ENCODE measurements at places on chromosomes 16 and 17. TPM values are rescaled to one million over a fixed set of nuclear protein-coding genes. Genes with fewer than 3 reads are reported as not detected.

GRCh38 chr17:62871291-62871690, 63.2 kb upstream of the MARCHF10 start:
- no peak for DNase-seq

DNA sequence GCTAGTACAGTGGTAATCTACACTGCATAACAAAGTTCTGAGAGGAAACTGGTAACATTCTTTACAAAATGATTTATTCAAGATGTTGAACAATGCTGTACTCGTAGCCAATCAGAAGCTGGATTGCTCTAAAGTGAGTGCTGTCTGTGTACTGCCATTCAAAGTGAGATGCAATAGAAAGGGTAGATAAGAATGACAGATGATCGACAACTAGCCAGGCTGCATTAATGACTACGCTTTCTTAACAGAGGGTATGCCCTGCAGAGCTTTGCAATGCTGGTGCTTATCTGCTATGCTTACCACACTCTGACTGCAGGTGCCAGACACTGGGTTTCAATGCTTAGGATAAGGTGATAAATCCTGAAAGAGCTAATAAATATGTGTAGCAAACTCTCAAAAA, 46.1 kb upstream of the SLC25A19 start:
- DNase-seq, result no peak

GRCh38 chr16:13307255-13307654, 405.9 kb downstream of the SHISA9 start:
- no peak for DNase-seq

The ATXN1L gene
- polyA plus RNA-seq, result 17.7 TPM

The TM4SF5 gene
- 1.2 TPM for polyA plus RNA-seq

DNA sequence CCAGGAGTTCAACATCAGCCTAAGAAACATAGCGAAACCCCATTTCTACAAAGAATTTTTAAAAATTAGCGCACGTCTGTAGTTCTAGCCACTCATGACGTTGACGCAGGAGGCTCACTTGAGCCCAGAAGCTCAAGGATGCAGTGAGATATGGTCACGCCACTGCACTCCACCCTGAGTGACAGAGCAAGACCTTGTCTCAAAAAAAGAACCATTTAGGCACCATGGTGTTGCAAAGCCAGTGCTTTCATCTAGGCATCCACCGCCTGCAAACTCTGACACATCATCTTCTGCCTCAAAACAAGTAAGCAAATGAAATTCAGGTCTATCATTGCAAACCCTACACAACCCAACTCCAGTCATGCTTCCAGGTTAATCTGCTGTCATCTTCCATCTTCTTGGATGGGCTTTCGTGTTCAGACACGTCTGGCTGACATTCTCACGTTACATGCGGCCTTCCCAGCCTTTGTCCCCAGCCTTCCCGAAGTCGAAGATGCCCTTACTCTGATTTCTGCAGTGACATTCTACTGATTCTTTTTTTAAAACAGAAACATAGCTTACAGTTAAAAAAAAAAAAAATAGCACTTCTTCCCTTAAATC, 8.9 kb downstream of the ANKRD11 start:
- DNase-seq, result no peak

The ZNF785 gene
- polyA plus RNA-seq, result not detected

DNA sequence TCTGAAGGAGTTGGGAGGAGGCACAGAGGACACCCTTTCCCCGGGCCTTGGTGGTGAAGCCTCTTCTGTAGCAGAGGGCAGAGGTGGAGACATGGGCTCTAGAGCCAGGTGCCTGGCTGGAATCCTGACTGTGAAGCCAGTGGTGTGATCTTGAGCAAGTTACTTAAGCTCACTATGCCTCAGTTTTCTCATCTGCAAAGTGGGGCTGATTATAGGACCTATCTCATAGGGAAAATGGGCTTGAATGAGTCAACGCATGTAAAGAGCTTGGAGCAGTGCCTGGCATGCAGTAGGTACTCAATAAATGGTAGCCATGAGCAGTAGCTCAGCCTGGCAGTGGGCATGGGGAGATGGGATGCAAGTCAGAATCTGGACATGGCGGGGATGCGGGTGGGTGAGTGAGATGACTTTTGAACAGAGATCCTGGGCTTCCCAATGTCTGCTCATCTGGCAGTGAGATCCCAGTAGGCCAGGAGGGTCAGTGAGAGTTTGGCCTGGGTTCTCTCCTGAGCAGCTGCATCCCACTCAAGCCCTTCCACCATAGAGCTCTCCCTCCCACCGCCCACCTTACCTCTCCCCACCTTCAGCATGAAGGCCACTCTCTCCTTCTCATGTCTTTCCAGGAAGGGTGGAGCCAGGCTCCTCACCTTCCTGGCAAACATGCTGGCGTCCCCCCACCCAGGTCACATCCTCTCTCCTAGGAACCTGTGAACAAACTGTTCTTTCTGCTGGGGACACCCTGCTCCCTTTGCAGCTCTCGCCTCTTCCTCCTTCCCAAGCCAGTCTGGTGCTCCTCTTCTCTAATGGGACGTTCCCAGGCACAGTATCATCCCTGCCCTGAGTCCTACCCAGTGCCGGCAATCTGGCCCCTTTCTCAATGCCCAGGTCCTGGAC, 13.1 kb upstream of the SP2 start:
- no peak for DNase-seq

The TNFRSF17 gene
- polyA plus RNA-seq, result not detected

- DNase-seq, result no peak
Measured at GRCh38 chr16:80742331-80742730, 62.1 kb downstream of the CDYL2 start.

DNA sequence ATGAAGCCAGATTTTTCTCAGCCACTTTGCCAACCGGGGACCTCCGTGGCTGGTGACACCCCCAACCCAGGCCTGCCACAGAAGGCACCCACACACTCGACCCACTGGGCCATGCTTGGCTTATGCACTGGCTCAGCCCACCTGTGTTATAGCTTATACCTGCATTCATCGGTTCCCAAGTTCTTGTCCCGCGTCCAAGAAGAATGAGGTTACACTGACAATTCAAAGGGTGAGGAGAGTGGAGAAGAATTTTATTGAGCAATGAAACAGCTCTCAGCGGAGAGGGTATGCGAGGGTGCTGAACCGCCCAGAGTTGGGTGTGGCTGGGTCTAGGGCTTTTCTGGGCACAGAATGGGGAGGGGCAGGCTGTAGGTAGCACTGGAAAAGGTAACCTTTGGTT, 22.2 kb upstream of the CDH15 start:
- no peak for DNase-seq

The ADPRM gene
- polyA plus RNA-seq, result 8.3 TPM

DNA sequence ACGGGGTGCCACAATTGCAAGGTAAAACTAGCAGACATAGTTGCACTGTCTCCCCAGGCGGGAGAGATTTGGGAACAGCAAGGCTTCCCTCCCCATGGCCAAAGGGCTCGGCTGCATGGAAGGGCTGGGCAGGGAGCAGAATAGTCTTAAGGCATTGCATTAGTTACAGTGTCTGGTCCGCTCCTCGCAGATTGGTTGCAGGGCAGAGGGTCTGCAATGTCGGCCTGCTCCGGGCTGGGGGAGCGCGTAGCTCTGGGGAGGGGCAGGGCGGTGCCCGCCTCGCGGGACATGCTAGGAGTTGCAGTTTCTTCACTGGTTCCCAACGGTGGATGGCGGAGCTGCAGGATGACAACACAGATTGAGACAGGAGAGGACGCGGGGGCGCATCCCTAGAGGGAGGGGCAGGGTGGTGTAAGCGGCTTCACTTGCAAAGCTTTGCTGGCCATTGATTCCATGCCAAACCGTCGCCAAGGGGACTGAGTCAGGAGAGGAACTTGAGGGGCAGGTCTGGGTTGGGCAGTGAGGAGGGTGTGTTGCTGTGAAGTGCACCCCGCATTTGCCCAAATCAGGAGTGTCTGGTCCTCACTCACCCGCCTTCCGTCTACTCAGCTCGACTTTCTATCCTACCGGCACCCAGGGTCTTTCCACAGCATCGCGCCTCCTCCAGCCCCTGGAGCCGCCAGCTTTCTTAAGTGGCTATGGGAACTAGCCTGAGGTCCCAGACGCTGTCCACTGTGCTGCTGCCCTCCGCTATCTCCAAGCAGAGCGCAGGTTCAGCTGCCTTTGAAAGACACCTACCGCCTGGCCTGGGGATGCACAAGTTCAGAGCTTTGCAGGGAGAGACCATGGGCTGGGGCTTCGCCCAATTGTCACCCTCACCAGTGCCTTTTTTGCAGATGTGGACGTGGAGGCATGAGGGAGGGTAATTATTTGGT, 1748.9 kb downstream of the TP53TG3F start:
- DNase-seq, result no peak

The SECTM1 gene
- polyA plus RNA-seq, result 2.5 TPM

- no peak for DNase-seq
Measured at GRCh38 chr17:41483531-41483930, 2.6 kb upstream of the KRT35 start.

DNA sequence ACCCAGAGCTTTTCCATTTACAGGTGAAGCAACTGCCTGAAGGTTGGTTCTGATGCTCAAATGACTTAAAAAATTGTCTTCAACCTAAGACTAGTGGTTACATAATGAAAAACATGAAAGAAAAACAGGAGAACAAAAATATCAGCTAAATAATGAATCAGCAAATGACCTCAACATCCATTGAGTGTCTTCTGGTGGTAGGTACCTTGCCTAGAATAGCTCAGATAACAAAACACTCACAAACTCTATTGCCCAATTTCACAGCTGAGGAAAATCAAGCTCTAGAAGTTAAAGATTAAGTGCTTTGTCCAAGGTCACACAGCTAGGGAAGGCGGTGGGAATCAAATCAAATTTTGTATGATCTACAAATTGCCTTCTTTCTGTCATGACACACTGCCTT, 304.6 kb upstream of the CDH11 start:
- no peak for DNase-seq

The PRSS53 gene
- polyA plus RNA-seq, result 1.5 TPM

The NGFR gene
- 0.13 TPM for polyA plus RNA-seq

GRCh38 chr17:82943751-82944150, 103.9 kb upstream of the ZNF750 start:
- DNase-seq, result no peak

The PPP1R27 gene
- not detected for polyA plus RNA-seq

The ANKRD40CL gene
- polyA plus RNA-seq, result not detected

- DNase-seq, result peak; percentile 99
Measured at GRCh38 chr17:17752089-17752820, 71.0 kb downstream of the RAI1 start.

DNA sequence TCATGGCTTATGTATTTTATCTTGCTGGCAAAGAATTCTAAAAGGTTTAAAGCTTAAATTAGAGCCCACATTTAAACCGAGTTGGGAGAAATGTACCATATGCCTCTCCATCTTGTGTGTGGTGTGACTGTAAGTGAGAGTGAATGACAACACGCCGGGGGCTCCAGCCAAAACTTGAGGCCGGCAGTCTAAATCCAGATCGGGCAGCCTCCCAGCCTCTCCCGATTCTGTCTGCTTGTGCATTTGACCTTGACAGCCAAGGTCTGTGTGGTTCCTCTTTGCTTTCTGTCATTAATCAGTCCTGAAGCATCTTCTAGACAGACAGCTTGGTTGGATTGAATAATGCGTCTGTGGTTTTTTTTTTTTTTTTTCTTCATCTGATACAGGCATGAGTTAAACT, 1093.2 kb upstream of the EEF2KMT start:
- DNase-seq, result no peak

DNA sequence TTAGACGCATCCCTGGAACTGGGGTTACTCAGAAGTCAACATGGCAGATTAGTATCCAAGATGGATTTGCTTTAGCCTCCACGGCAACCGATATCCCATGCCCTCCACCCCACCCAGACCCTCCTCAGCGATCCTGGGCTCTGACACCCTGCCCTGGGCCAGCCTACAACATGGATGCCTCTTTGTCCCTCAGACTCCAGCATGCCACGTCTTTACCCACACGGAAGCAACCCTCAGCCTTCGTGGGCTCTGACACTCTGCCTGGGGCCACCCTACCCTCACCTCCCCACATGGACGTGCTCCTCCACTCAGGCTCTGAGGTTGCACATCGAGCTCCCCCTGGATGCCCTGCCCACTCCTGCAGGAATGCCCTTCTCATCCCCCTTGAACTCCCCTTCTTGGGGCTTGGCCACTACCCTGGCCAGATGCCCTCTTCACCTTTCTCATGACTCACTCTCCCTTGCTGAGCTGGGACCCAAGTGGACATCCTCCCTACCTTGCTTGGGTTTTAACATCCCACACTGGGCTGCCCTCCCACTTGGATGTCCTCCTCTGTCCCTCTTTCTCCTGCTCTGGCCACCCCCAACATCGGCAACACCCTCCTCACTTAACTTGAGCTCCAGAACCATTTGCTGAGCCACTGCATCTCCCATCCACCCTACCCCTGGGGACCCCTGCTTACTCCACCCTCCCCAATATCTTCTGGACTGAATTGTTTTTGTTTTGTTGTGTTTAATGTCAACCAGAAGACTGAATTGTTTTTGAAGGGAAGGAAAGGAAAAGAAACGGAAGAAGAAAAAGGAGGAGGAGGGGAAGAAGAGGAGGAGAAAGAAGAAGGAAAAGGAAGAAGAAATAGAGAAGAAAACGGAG, 18.3 kb upstream of the TMEM92 start:
- no peak for DNase-seq

DNA sequence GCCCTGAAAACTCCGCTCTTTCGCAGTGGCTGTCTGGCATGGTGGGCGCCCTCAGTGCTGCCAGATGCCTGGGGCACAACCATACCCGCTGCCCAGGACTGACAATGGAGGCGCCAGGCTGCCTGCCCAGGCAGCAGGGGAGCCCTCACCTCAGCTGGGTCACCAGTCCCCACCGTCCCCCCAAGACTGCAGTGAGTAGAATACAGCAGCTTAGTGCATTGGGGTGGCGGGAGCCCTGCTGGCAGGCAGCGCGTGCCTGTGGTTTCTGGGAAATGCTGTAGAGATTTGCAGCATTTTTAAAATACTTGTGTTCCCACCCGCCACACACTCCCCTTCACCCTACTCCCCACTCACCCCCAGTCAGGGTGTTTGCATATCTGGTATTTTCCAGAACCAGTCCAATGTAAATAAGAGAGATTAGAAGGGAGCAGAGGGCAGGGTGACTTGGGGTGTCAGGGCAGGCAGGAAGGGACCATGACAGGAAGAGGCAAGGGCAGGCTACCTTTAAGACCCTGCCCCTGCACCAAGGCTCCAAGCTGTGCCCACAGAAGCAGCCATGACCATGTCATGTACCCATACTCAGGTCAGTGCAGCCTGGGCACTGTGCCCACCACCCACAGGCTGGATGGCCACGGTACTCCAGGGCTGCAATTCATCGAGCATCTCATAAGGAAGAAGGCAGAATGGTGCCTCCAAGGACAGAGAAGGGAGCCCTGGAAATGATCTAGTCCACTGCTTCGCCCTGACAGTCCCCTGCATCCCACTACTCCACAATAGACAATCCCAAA, 21.5 kb downstream of the MYO18A start:
- DNase-seq, result no peak

GRCh38 chr17:28057731-28058246, 15.3 kb downstream of the NLK start:
- DNase-seq, result peak; percentile 62

DNA sequence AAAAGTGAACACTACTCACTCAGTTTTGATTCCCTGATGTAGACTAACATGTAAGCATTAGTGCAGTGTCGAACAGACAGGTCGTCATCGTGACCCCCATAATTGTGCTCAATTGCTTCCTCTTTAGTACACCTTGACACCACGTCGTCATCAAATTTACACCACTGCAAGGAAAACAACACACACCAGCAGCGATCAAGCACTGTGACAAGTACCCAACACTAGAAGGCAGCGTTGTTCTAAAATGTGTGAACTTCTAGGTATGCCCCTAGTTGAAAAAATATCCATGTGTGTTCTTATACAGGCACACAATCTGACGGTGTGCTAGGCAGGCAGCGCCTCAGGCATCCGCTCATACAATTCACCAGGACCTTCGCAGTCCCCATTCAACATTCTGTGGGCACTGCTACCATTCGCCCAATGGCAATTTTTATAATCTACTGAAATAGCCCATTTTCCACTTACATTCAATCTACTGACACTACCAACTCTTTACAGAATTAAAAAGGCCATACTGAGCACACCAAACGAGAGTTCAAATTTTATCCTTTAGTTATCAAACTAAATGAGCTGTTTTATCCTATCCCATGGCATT, 23.1 kb downstream of the LITAFD start:
- DNase-seq, result peak; percentile 36

Measured in A549 (cell line).